Activated B cell treated with CpG ODN at 0.5 μM for 24 hours (primary cell): ENCODE measurements at places on chromosomes 5 and 9. TPM values are rescaled to one million over a fixed set of nuclear protein-coding genes. Genes with fewer than 3 reads are reported as not detected.

Gene FOXD4L6
- not detected in 2 replicates for total RNA-seq

Gene PRKAA1
- 61.9 and 69.4 TPM in 2 replicates for total RNA-seq

Gene RNF224
- total RNA-seq = not detected in 2 replicates

DNA sequence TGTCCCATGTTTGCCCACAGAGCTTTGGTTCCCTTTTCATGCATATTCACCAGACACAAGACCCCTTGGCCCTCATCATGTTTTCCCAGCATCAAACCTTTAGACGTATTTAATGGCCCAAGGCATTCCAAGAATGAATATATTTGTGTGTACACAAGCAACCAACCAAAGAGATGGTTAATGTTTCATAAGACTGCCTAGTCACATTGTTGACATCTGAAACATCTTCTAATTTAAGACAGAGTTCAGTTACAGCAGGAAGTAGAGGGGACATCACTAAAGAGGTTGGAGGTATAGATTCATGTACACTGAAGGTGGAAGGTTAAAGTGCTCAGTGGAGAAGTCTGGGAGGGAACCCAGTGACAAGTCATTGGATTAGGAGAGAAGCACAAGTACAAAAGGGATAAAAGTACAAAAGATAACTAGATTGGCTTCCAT, 49.1 kb downstream of the SUSD1 start:
- no peak for DNase-seq

DNA sequence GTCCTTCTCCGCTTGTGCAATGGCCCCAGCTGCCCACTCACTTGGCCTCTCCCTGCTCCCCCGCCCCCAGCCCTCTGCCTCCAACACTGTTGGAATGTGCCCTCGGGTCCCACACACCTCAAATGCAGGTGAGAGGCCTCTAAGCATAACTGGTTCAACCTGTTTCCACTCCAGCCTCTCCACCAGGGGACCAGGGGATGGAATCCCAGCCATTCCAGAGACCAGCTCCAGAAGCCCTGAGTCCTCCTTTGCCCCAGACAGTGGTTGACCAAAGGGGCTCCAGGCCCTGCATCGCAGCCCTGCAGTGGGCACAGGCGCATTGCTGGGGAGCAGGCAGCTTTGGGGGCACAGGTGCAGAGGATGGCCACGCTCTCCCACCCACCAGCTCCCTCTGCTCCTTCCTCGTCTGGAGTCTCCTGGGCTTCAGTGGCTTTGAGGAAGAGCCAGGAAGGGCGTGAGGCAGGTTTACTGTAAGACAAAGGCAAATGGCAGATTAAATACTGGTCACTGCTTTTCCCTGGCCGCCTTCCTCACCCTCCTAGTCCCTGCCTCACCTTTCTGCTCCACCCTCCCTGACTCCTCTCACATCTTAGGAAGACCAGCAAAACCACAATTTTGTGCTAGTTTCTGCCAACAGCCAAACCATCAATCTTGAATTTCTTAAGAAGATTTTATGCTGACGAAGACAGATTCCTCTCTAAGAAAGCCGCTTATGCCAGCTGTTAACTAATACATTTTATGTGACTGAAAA, 29.1 kb upstream of the IRX2 start:
- no peak for DNase-seq

DNA sequence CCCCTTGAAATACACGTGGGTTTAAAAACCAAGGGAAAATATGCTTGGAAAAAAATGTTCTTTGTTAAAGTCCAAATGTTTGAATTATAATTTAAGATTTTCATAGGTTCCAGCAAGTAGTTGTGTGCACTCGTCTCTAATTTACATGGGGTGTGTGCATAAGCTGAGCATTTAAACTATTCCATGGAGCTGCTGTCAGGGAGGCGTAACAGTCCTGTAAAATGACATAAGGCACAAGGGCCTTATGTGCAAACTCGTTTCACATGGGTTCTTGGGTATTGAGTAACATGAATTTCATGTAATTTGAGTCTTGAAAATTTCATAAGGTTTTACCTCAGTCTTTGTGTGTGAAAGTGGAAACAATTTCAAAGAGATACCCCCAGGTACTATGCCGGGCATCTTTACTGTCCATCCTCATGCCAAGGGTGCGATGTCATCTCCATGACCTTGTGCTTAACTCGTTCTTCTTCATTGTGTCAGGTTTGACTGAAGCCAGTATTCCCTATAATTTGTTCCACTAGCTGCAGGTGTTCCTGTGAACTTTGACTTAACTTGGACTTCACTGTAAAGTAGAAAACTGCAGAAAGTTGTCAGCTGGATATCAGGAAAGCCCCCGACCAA, 359.3 kb downstream of the SH3GL2 start:
- no peak for DNase-seq

- DNase-seq = no peak
Measured at GRCh38 chr9:10014889-10015288, 597.9 kb downstream of the PTPRD start.

DNA sequence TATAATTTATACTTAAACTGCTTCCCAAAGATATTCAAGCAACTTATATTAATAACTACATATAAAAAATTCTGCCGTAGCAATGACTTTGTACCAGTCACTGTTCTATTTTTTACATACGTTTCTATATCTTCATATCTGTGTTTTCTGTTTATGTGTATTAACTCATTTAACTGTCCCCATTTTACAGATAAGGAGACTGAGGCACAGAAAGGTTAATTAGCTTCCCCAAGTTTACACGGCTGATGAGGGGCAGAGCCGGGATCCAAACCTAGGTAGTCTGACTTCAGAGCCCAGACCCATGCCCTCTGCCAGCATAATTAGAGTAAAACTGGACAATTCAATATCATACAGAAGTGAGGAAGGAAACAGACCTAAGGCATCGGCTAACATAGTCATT, 259.7 kb upstream of the TUT7 start:
- DNase-seq = no peak
